T-helper 22 cell (primary cell): ENCODE measurements at places on chromosomes 1 and 21.

DNA sequence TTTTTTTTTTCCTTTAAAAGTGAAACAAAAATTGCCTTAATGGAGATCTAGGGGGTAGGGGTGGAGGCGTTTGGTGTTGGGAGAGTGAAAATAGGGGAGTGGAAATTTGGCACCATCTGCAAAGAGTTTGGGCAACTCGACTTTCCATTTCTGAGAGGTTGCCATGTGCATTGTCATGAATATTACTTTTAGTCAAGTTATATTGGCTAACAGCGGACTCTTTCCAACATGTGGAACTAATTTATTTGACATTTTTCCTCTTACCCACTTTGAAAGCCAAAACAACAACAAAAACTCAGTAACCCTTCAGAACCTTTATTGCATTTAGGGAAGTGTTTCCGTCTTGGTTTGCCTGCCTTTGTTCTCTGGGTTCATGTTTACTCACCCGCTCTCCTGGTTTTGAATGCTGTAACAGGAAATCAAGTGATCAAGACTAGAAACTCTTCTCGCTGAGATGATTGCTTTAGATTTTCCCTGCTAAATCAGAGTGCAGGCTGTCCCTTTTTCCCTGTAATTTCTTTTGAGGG, 70.4 kb downstream of the CACHD1 start:
- no peak for DNase-seq

GRCh38 chr1:198747127-198747526, 108.3 kb downstream of the PTPRC start:
- no peak for DNase-seq

- no peak for DNase-seq
Measured at GRCh38 chr21:32088471-32088870, 190.4 kb downstream of the MIS18A start.

- peak; percentile 67 for DNase-seq
Measured at GRCh38 chr1:8317647-8318381, at the start of gene SLC45A1. SLC45A1 (plus strand) TSS chr1:8318114; CDS start chr1:8324330, 6,216 bp downstream.

- DNase-seq: no peak
Measured at GRCh38 chr1:24172598-24172997, 14.5 kb downstream of the IFNLR1 start.

- no peak for DNase-seq
Measured at GRCh38 chr1:172452536-172453152, 8.8 kb upstream of the PIGC start.

DNA sequence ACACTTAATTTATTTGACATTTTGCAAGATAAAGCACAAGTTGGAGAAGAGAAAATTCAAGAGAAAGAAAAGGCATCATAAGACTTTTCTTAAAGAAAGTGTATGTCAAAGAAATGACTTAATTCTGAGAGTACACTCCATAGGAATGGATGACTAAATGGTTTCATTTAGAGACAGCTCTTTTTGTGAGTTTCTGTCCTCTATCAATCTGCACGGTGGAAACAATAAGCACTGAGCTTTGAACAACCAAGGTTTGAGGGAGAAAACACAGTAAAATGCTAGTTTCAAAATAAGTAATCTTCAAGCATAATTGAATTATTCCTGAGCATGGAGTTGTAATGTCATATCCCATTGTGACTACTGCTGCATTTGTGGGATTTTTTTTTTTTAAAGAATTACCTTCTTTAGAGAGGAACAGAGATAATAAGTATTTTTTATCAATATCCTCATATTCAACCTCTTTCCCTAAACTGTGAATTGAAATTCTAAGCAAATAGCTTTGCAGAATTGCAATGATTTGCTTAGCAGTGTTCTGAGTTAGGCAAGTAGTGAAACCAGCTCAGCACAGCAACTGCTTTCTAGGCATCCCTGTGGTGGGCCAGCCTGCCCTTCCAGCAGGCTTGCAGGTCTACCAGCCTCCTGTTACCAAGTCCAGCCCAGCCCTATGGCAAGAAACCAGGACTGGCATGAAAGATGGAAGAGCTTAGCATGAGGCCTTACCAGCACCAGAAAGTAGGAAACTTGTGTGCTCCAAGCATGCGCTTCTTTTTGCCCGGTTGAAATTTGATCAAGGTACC, 38.2 kb downstream of the KCNJ6 start:
- DNase-seq: no peak

GRCh38 chr1:93061895-93062792, 16.9 kb upstream of the MTF2 start:
- no peak for DNase-seq

DNA sequence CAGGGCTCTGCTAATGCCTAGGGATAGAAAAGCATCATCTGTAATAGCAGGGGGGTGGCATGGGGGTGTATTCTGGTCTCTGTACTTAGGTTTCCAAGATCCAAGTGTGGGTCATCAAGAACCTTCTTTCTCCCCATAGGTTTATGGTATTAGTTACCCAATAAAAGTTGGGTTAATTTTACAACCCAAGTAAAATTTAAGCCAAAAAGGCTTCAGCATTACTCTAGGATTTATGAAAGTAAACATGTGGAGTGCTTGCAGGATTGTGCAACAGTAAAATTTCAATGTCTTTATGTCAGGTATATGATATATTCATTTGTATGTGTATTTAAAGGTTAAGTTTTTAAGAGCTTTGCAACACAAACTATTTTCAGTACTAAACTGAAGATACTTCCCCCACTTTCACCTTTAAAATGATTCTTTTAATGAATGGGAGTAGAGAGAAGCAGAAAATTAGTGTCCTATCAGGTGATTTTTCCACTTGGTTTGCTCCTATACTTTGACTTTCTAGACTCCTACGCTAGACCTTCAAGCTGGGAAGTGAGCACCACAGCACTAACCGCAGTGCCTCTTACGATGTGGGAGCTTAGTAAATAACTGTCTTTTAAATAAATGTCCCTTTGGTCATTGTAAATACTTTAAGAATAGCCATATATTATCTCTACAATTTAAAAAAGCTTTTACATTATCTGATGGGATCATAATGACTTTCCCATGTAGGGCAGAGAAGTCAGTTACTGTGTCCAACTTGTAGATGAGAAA, 67.8 kb upstream of the UBE2U start:
- DNase-seq: no peak

- DNase-seq: no peak
Measured at GRCh38 chr1:107138166-107138565, 2.7 kb upstream of the NTNG1 start.

GRCh38 chr1:163650624-163651023, 328.9 kb downstream of the NUF2 start:
- DNase-seq: no peak

GRCh38 chr1:17674726-17675500, 80.2 kb upstream of the ACTL8 start:
- no peak for DNase-seq

DNA sequence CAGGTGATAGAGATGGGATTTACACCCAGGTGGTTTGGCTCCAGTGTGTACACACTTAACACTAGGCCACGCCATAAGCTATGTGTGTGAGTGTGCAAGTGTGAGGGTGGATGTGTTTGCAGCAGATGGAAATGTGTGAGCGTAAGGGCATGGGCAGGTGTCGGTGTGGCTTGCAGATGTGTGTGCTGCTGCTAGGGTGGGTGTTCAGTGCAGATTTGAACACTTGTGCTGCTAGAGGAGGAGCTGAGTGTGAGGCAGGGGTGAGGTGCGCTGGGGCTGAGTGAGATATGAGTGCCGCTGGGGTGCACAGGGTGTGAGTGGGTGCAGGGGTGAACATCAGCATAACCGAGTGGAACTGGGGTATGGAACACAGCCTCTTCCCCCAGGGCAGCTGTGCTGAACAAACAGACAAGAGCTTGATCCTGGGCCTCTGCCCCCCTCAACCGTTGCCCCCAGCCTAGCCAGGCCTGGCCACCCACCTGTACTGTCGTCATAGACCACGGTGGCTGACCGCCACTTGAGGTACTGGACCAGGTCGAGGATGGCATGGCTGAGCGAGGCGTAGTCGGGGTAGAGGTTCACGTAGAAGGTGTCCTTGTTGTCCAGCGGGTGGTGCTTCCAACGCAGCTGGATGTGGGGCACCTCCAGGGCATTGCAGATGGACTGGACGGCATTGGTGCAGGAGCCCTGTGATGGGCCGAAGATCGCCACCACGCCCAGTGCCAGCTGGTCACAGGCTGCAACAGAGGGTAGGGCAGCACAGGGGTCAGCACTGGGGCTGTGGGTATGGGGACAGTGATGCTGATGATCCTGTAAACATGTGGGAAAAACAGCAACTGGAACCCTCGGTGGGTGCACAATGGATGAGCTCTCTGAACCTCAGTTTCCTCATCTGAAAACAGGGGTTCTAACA, 153.9 kb downstream of the GRIK3 start:
- no peak for DNase-seq

DNA sequence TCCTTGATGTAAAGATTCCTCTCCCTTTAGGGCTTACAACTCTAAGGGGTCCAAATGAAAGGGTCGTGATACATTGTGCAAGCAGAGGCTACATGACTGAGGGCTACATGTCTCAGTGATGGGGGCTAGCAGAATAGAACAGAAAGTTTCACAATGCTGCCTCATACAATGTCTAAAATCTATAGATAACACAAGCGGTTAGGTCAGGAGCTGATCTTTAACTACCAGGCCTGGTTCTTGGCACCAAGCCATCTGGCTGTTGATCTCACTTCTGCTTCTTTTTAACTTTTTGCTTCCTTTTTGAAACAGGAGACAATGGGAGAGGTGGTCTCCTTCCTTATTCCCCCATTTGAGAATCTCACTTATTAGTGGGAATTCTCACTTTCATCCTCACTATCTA, 710.2 kb downstream of the AMY1C start:
- no peak for DNase-seq

GRCh38 chr1:200042552-200043335, 15.2 kb downstream of the NR5A2 start:
- no peak for DNase-seq

DNA sequence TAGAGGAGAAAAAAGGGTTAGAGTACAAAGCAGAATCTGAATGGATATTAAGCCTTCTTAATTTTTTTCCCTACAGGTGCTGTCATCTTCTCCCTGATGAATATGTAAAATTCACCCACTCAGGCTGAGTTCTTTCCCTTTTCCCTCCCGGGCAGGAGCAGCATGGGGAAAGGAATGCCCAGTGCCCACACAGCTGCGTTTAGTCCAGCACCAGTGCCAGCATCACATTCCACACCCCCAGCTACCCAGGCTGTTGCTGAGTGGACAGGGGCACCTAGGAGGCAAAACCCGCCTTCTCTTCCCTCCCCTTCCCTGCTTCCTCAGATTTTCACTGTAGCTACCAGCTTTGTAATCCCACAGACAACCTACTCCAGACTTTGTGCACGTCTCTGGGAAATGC, 3.4 kb upstream of the CADM3 start:
- no peak for DNase-seq

DNA sequence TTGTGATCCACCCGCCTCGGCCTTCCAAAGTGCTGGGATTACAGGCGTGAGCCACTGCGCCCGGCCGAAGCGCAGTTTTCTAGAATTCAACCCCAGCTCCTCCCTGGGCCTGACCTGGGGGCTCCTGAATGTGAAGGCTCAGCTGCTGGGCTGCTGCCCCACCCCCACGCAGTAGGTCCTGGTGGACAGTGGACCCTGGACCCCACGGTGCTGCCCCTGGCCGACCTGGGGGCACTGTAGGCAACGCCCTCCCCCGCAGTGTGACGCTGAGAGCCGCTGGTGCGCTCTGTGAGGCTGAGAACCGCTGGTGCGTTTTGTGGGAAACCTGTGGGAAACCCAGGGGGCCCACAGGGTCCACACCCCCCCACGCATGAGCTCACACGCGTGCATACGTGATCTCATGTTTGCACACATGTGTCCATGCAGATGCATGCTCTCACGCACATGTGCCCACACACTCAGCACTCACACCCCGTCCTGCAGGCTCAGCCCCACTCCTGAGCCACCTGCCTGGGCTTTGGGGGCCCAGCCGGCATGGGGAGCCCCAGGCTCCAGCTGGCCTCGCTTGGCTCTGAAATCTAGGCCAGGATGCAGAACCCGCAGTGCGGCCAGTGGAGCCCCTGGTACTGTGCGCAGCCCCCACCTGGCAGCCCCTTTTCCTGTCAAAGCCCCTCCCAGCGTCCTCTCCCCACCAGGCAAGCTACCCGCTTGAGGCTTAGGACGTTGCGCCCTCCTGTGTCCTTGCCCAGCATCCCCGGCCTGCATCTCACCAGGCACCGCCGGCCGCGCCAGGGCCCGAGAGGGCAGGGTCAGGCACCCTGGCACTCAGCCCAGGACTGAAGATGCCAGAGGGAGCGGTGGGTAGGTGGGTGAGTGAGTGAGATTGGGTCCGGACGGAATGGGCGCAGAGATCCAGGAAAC, 67.7 kb downstream of the COL18A1 start:
- DNase-seq: no peak

DNA sequence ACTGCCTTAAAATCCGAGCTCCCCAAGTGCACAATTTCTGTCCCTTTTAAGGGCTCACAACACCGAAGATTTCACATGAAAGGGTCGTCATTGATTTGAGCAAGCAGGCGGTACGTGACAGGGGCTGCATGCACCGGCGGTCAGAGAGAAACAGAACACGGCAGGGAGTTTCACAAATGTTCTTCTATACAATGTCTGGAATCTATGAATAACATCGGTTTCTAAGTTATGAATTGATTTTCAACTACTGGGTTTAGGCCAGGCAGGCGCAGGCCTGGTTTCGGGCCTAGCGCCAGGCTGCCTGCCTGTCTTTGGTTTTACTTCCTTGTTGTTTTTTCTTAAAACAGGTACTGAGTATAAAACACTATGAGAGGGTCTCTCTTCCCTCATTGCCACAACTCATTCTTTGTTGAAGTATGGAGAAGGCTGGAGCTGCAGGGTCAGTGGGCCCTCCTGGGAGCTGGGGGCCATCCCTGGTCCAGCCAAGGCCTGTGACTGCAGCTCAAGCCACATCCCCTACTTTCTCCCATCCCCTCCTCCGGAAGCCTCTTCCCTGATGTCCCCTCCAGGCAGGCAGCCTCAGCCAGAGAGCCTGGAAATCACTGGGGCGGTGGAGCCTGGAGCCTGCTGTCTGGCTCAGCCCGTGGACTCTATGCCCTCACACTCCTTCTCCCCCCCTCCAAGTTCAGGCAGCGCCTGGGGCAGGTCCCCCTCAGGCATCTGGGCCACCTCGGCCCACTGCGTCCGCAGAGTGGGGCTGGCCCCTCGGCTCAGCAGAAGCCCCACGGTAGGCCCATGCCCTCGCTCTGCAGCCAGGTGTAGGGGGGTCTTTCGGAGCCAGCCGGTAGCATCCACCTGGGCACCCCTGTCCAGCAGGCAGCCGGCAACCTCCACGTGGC, 2.4 kb downstream of the ANKRD65 start:
- no peak for DNase-seq
